ENCODE measurements at places on chromosomes 16 and 17. TPM values are rescaled to one million over a fixed set of nuclear protein-coding genes. Genes with fewer than 3 reads are reported as not detected.

Gene GCGR
- not detected for total RNA-seq

Gene GAN
- 4.1 TPM for total RNA-seq

Gene RAB11FIP4
- total RNA-seq, result 0.47 TPM

Gene HOXB6
- 2.2 TPM for total RNA-seq

Gene KRT40
- total RNA-seq, result not detected

Gene GP2
- not detected for total RNA-seq

Gene TMEM106A
- total RNA-seq, result 3.0 TPM

Gene TBC1D3I
- total RNA-seq, result not detected

Gene RFWD3
- 8.7 TPM for total RNA-seq

Gene TNP2
- not detected for total RNA-seq

Gene NRN1L
- total RNA-seq, result 0.47 TPM

Gene ASPA
- 1.4 TPM for total RNA-seq

Gene TMEM92
- total RNA-seq, result 0.09 TPM

Gene HSPB9
- total RNA-seq, result not detected

Gene ZPBP2
- not detected for total RNA-seq

Gene KRTAP4-3
- total RNA-seq, result not detected

Gene MRPL28
- total RNA-seq, result 86.1 TPM

Gene TMEM132E
- total RNA-seq, result 0.12 TPM

Gene HOXB8
- 0.47 TPM for total RNA-seq

Gene NLRP1
- total RNA-seq, result 29.0 TPM

Gene ENPP7
- total RNA-seq, result not detected

Gene TPSG1
- total RNA-seq, result not detected

Gene PYDC1
- total RNA-seq, result not detected

Gene TLCD3B
- not detected for total RNA-seq

Gene CLEC3A
- total RNA-seq, result not detected
